ENCODE measurements at places on chromosomes 2 and 18.
A peak's percentile ranks its signal among the peaks of the same experiment; 100 is the strongest.

GRCh38 chr2:60518567-60518966 lies 34.9 kb downstream of the BCL11A start:
- peak; percentile 34 for DNase-seq

DNA sequence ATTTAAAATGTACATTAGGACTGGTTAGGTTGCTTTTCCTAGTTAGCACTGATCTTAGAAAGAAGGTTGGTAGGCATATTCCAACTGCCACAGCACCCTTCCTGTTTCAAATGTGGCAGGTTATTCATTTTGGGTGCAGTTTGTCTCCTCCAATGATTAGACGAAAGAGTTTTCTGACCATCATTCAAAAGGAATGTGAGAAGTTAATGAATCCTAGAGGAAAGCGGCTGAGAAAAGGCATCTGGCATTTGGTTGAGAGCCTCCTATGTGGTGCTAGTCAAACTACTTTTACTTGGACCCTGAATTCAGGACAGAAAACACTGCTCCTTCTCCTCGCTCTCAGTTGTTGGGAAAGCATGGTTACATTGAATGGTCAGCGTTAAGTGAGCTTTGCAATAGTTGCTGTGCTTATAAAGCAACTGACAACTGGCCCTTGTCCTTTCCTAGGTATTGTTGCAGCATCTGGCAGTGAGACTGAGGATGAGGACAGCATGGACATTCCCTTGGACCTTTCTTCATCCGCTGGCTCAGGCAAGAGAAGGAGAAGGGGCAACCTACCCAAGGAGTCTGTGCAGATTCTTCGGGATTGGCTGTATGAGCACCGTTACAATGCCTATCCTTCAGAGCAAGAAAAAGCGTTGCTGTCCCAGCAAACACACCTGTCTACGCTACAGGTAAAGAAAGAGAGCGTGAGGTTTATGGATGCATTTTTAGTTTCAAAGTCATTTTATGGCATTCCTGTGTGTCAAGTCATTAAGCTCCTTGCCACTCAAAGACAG lies 6.1 kb downstream of the TGIF1 start:
- DNase-seq, result peak; percentile 72

DNA sequence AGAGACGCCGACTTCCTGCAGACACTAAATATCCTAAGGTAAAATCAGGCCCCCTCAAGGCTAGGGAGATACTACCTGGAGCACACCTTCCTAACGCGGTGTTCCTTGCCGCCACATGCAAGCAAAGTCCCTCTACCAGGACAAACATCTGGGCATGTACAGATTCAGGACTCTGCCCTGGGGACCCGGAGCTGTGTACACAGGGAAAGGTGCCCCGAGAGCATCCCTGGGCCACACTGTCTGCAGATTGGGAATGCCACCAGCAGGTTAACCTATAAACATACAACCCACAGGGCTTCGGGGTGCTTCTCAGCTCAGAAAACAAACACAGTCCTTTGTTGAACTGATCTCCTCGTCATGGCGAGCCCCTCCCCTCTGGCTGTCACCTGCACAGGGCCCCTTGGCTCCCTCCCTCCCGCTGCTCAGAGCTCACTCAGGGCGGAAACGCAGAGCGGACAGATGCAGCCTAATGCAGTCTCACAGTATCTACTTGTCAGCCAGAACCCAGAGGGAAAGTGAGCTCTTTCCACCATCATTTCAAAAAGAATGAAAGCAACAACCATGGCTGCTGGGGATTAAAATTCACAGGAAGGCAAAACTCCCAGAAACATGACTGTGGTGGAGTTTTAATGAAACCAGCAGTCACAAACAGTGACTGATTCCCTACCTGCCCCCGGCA lies 218.8 kb downstream of the HDAC4 start:
- DNase-seq, result no peak

GRCh38 chr2:29920130-29920577 lies 1.2 kb downstream of the ALK start:
- DNase-seq, result peak; percentile 60

DNA sequence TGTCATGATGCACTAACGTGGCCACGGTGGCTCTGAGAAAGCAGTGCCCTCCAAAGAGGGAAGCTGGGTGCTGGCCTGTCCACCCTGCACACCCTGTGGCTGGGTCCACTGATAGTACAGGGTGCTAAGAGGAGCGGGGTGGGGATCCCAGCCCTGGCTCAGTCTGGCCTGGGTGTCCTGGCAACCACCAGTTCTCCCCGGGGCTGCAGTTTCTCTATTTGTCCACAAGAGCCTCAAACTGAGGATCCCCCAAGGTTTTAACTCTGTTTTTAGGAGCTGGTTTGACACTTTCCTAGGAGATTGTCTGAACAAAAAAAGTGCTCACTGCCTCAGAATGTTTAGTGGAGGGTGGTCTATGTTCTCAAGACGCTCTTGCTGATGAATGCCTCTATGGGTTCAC lies 29.0 kb downstream of the EDAR start:
- no peak for DNase-seq

DNA sequence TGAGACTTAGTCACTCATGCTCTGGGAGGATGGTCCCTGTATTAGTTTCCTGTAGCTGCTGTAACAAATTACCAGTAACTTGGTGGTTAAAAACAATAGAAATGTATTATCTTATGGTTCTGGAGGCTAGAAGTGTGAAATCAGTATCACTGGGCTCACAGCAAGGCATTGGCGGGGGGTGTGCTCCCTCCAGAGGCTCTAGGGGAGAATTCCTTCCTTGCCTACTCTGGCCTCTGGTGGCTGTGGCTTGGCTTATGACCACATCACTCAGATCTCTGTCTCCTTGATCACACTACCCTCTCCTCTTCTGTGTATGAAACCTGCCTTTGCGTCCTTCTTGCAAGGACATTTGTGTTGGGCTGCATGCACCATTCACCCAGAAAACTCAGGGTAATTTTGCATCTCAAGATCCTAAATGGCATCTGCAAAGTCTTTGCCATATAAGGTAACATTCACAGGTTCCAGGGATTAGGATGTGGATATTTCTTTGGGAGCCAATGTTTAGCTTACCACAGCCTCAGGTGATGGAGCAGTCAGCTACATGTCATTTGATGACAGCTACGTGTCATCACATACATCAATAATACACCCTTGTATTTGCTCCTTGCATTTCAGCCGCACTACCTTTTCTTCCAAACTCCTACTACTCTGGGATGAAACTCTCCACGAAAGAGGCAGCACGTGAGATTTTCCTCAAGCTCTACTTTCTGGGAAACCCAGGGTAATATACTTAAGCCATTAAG lies 49.6 kb upstream of the POU3F3 start:
- DNase-seq, result no peak

All from GM23248 (cell line).